ENCODE measurements at places on chromosomes 2 and 18.
A peak's percentile ranks its signal among the peaks of the same experiment; 100 is the strongest.

DNA sequence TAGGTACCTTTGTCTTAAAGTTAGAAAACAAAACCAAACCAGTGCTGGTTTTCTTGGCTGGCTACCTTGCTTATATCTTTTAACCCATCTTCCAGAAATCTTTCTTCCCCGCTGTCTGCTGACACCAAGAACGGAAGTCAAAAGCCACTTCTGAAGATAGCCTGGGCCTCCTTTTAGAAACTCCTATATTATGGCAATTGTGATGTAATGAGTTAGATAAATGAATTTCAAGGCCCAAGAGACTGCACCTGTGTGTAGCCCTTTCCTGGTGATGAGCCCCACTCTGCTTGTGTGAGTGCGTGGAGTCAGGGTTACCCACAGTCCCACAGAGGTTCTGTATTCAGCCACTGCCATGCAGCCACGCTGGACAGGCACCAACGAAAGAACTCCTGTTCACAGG, 60.7 kb downstream of the ARMC9 start:
- DNase-seq: no peak

DNA sequence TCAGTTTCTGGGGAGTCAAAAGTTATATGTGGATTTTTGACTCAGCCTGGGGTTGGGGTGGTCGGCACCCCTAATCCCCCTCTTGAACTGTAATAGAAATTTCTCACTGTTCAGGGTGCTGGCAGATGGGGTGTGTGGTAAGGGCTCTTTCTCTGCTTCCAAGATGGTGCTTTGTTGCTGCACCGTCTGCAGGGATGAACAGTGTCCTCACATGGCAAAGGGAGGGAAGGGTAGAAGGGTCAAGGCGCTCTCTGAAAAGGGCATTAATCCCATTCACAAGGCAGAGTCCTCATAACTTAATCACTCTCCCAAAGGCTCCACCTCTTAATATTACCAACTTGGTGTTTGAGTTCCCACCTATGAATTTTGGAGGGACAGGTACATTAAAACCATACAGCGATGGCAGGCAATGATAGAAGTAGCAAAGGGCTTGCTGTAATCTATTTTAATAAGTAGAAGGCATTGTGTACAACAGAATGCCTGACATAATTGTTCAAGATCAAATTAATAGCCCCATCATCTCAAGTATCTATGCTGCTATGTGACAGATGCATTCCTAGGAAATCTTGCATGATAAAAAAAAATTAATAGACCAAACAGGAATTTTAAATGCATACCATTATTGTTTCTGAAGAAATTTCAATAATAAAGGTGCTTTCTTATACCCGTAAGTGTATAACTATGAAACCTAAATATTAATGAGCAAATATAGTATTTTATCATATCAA, 28.1 kb downstream of the MMADHC start:
- DNase-seq: no peak

DNA sequence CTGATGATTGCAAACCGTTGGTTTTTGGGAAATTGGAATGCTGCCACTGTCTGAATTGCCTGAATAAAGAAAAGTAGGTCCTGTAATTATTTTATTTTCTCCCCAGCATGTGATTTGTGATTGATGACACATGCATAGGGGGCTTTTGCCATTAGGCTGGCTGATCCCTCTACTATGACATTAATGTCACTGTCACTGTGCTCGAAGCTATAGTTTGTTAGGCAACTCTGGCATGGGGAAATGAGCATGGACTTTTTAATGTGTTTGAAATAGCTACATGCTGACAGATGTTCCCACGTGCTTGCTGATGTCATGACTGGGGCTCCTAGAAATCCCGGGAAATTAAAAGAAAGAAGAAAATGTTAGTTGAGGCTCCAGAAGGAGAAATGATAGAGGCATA, 99.1 kb downstream of the HRH4 start:
- DNase-seq: no peak

DNA sequence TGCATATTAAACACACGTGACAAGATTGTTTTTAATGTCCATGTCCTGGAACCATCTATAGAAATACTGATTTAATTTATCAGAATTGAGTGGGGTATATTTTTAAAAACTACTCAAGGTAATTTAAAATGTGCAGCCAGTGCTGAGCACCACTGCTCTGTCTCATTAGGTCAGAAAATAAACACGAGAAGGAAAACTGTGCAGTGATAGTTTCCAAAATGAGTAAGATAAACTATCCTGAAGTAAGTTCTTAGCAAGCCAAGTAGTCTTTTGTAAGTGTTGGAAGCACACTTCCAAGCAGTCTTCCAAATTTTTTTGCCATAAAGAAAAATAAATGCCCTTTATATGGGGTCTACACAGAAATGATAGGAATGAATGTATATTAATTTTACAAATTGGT, 93.8 kb upstream of the DNAJC10 start:
- no peak for DNase-seq

GRCh38 chr2:238101891-238102841, 2.0 kb downstream of the ESPNL start:
- DNase-seq: no peak

GRCh38 chr2:151670846-151671597, 63.3 kb downstream of the NEB start:
- DNase-seq: no peak

DNA sequence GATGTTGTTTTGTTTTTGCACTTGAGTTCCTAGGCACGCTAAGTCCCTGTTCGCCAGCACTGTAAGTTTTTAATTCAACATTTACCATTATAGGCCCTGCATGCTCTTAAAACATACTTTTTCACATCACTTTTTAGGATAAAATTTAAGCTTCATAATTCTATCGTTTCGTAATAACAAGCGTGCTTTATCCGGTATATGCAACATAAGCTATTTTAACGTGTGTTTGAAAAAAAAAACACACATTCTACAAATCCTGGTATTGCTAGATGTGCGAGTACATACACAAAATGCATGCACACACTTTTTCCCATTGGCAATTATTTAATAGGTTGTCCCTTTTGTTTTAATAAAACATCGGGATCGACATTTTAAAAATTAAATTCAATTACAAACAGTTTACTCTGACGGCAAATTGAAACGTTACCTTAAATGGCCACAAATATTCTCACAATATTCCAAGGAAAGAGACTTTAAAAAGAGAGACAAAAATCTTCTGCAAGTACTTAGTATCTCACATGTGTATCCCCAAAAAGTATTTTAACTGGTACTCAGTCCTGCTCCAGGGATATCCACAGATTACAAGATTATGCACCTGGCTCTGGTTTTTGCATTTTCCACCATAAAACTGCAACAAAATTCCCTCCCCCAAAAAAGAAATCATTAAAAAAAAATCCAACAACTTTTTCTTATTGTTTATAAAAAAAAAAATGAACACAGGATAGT, 1.0 kb upstream of the TCF4 start:
- no peak for DNase-seq

DNA sequence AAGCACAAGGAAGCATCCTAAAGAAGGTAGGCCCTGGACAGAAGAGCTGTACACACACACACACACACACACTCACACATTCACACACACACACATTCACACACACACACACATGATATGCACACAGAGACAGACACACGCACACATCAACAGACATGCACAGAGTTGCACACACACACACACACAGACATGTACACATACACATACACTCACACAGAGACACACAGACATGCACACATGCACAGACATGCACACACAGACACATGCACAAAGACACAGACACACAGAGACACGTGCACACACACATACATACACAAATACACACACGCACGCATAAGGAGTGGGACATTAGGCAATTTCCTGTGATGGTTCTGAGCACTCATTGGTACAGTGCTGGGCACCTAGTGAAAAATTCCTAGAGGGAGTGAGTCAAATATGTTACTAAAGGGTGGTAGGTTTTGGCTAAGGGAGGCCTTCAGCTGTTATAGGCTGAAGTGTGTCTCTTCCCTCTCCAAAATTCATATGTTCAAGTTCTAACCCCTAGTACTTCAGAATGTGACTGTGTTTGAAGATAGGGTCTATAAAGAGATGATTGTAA, 26.4 kb downstream of the THNSL2 start:
- no peak for DNase-seq

DNA sequence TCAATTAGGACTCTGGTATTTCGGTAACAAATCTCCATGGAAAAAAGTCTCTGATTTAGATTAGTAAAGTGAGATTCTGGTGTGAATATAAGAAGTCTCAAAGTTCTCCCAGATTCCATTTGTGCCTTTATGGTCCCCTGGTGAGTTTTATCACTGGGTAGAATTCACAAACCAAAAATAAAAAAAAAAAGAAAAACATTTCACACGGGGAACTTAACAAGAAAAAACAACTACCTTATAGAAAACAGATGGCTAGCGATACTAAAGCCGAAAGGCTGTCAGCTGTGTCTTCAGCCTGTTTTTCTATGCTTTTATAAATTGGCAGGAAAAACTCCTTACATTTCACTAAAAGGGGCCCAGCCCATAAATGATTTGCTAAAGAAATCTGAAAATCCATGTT, 50.6 kb downstream of the COL5A2 start:
- no peak for DNase-seq

GRCh38 chr18:11289248-11289647, 139.9 kb upstream of the PIEZO2 start:
- DNase-seq: no peak

DNA sequence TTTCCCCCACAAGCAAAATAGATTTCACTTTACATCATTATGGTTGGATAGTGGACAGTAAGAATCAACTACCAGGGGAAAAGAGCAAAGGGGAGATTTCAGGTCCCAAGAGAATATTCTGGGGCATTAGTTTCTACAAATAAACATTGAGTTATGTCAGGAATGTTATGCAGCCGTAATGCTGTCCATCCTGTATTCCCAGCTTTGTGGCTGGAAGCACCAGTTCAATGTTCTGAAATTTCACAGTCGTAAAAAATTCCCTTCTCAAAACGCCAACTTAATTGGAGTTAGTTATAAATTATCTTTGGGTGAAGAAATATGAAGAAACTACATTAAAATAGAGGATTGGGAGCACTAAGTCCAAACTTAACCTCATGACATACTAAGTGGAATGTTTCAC, 141.5 kb upstream of the FIGN start:
- DNase-seq: no peak

DNA sequence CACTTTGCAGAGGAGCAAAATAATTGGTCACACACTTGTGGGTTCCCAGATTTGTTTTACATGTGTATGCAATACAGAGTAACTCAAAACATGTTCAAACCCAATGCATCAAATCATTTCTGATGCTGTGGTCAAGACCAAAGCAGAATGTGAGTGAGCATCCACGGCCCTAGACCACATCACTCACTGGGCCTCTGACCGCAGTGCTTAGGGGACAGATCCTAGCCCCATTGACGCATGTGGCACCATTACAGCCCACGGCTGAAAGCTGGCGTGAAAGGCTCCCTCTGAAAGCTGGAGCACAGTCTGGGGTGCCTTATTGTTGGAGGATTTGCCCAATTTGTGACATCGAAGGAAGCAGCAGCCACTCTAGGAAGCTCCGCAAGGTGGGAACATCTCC, 498.8 kb upstream of the TCF4 start:
- DNase-seq: no peak

DNA sequence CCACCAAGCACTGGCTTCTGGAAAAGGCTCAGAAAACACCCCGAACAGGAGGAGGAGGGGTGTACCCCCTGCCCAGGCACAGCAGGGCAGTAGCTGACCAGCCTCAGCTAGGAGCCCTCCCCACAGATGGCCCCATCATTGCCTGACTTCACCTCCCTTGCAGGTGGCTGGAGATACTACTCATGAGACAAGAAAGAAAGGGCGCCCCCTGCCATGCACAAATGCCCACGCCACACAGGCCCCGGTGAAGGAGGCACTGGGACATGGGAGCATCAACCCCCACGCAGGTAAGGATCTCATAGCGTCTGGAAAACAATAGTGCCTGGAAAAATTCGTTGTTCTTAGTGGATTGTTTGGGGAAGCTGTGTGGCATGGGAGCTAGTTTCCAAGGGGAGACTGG, 240.6 kb downstream of the TFCP2L1 start:
- no peak for DNase-seq

GRCh38 chr2:201786471-201786870, 5.7 kb upstream of the ALS2 start:
- DNase-seq: no peak

GRCh38 chr2:218003281-218003944, 618 bp upstream of the TNS1 start:
- no peak for DNase-seq

- no peak for DNase-seq
These were observed 356.4 kb downstream of the TDRD15 start for GRCh38 chr2:21480162-21480561.

- DNase-seq: peak; percentile 32
These were observed 9.3 kb upstream of the ESPNL start for GRCh38 chr2:238090887-238091286.

- DNase-seq: no peak
These were observed 226.4 kb upstream of the SALL3 start for GRCh38 chr18:78753240-78753639.

- DNase-seq: no peak
These were observed 753 bp upstream of the HOXD3 start for GRCh38 chr2:176156301-176156806.

DNA sequence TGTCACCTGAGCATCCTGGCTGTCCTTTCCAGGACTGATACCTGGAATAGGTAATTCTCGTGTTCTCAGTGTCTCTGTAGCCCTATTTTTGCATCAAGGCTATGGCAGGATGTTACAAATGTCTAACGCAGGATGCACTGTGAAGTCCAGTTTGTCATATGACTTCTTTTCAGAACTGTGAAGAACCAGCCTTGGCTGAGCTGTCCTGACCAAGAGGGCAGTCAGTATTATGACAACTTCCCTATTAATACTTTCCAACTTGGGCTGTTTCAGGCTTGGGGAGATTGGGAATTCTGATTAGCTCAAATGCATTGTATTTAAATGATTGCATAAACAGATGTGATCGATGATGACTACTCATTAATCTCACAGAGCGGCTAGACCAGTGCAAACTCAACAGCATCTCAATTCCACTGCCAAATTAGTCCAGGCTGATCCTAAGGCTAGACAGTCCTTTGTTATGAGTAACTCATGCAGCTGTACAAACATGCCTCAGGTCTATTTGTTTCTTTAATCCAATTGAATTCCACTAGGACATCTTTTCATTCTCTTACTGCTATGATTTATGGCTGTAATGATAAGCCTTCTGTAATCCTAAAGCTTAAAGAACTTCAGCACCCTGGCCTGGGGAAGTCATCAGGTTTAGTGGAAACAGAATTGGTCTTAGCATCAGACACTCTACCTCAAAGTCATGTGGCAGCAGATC, 331.6 kb downstream of the KCNS3 start:
- DNase-seq: no peak

DNA sequence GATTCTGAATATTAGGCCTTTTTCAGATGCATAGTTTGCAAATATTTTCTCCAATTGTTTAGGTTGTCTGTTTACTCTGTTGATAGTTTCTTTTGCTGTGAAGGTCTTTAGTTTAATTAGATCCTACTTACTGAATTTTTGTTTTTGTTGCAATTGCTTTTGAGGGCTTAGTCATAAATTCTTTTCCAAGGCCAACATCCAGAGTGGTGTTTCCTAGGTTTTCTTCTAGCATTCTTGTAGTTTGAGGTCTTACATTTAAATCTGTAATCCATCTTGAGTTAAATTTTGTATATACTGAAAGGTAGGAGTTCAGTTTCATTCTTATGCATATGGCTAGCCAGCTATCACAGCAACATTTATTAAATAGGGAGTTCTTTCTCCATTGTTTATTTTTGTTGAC, 404.8 kb downstream of the LNPK start:
- DNase-seq: no peak

GRCh38 chr18:41647914-41648313, 307.1 kb upstream of the PIK3C3 start:
- no peak for DNase-seq

- no peak for DNase-seq
These were observed 47.0 kb upstream of the SPAG16 start for GRCh38 chr2:213237251-213237650.
